ENCODE measurements at places on chromosomes 2 and 18.

GRCh38 chr2:202251494-202251893 lies 13.1 kb upstream of the SUMO1 start:
- DNase-seq: no peak

GRCh38 chr2:158114516-158114915 lies 12.8 kb downstream of the UPP2 start:
- DNase-seq: no peak

GRCh38 chr2:150809103-150809502 lies 321.6 kb upstream of the RND3 start:
- DNase-seq: no peak

DNA sequence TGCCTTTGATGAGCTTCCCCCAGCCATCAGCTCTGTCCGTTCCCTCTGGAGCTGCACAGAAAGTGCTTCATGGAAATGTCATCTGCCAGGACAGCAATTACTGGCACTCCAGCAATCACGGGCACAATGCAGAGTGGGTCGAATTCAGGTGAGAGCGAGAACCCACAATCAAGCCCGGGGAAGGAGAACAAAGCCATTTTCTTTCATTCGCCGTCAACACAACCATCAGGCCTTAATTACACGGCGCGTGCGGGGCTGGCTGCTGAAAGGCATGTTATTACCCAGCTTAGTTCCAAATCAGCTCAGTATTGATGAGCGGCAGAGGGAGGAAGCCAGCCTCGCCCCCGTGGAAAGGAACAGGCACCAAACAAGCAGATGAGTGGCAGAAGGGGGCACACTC lies 143.9 kb downstream of the MYT1L start:
- no peak for DNase-seq

GRCh38 chr2:218717262-218717661 lies 6.6 kb downstream of the TTLL4 start:
- DNase-seq: no peak

DNA sequence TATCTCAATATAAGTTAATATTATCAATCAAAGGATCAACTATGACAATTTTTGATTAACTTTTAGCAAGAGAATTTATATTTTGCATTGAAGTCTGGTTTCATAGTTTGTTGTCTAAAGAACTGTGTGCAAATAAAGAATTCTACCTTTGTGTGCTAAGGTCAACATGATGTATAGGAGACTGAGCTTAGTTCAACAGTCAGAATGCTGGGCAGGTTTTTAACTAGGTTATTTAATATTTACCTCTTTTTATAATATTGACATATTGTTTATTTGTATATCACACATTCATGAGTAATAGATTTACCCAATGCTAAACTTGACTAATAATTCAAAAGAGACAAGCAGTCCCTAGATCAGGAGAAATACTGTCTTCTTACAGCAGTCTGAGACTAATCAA lies 831.4 kb downstream of the DSC3 start:
- no peak for DNase-seq

GRCh38 chr2:88182721-88183120 lies 12.6 kb downstream of the THNSL2 start:
- no peak for DNase-seq

DNA sequence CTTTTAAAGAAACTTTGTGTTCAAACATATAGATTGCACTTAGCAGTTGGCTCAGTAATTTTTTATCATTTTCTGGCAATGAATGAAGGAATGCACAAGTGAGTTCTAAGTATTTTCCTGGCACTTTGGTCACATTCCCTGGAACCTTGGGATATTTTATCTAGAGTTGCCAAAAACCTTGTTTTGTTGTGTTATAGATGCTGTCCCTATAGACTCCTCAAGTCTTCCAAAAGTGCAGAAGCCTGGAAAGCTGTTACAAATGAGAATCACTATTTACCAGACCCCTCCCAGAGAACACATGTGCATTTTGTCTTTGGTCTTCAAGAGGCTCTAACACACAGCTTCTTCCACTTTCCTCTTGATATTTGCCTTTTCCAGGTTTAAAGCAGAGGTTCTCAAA lies 108.3 kb downstream of the RND3 start:
- no peak for DNase-seq

- DNase-seq: no peak
Measured at GRCh38 chr18:39311111-39311712, 1745.6 kb upstream of the CELF4 start.

GRCh38 chr2:1543776-1544477 lies 130.7 kb downstream of the TPO start:
- no peak for DNase-seq
